ENCODE measurements at places on chromosomes 5 and 9.

DNA sequence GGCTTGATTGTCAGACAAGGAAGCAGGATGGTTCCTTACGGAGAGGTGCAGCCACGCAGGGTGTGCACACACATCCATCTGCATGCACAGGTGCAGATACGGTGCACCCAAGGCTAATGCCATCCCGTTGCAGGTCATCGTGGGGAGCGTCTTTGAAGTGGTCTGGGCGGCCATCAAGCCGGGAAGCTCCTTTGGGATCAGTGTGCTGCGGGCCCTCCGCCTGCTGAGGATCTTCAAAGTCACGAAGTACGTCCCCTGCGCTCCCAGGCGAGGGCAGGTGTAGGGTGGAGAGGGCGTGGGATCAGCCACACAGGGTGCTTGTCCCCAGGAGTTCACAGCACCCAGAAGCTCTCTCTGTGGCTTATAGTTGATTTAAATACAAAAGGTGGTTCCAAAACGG lies 106.4 kb downstream of the CACNA1B start:
- no peak for DNase-seq

- no peak for DNase-seq
These were observed 348.7 kb upstream of the SEMA6A start for GRCh38 chr5:116923344-116923743.

- DNase-seq, result no peak
These were observed 91.3 kb upstream of the NFIB start for GRCh38 chr9:14405176-14405706.

GRCh38 chr5:73280821-73281746 lies 108.1 kb downstream of the TMEM174 start:
- peak; percentile 77 for DNase-seq

- DNase-seq, result no peak
These were observed 498.9 kb upstream of the WWC1 start for GRCh38 chr5:167792514-167792913.

DNA sequence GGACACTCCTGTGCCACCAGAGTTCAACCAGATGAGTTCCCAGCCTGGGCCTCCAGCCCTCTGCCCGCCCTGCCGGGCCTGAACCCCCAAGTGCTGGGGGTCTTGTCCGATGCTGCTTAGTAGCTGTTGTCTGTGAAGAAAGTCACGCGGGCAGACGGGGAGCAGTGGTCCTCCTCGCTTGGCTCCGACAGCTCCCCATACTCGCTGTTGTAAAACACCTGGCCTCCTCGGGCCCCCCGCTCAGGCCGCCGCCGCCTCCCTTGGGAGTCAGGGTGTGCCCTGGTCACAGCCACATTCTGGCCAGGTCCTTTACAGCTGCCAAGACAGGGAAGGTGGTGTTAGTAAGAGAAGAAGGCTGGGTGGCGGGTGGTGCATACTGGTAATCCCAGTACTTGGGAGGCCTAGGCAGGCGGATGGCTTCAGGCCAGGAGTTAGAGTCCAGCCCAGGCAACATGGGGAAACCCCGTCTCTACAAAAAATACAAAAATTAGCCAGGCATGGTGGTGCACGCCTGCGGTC lies 11.8 kb upstream of the SCGB3A1 start:
- DNase-seq, result no peak

DNA sequence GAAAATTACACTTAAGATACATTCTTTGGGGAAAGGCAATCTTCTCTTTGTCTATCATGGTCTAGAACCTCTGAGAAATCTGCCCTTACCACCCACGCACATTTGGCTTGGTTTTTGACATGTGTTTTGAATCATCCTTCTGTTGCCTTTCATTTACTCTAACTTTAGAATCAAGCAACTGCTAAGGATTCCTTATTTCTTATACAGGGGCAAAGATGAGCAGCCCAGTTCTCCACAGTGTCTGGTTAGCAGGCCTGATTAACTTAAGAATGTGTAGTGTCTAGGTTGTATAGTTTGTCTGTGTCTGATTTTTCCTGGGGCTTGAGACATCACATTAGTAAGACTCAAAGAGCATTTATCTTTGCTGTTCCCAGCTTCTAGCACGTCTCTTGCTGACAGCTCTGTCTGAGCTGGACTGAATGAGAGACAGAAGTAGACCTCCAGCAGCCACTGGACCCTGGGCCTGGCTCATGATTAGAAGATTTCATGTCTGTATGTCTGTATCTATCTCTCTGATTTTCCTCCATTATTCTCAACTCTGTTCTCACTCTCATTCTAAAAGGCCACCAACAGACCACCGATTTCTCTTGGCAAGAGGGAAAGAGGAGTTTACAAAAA lies 31.8 kb upstream of the PCA3 start:
- DNase-seq, result no peak

DNA sequence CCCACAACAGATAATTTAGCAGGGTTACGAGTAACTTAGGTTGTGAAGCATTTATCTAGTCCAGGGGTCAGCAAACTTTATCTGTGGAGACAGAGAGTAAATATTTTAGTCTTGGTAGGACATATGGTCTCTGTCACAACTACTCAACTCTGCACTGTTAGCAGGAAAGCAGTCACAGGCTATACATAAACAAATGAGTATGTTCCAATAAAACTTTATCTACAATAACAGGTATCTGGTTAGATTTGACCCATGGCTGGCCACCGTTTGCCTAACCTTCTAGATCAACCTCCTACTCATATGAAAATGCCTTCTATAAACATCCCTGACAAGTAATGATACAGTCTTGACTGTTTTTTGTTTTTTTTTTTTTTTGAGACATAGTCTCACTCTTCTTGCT lies 13.0 kb upstream of the HK3 start:
- DNase-seq, result no peak

GRCh38 chr5:143134900-143135299 lies 268.6 kb downstream of the NR3C1 start:
- DNase-seq, result no peak

DNA sequence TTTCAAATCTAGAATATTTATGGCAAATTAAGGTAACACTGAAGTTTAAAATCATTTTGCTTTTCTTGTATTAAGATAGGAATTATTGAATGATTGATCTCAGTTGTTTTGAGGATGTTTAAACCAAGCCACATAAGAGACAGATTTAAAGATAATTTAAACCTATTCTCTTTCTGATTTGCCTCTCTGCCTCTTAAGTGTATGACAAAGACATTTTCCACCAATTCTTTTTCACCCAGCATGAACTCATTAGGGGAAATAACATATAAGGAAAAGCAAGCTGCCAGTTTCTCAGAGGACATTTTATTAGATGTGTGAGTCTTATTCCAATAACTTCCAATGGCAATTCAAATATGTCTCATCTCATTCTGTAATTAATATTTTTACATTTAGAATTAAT lies 568.3 kb upstream of the MEF2C start:
- DNase-seq, result no peak

DNA sequence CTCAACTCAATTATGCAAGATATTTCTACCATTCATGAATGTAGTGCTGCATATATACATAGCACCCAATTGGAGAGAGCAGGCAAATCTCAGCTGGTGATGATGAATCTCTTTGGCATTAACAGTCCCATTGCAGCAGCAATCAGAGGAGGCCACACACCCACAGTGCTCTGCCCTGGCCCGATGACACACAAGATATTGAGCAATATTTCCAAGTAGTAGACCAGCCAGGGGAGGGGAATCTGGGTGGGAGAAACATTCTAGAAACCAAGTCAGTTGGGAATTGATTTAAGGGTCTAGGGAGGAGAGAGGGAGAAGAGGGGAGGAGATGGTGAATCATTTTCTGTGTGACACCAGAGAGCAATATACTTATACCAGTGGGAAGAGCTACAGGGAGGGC lies 14.9 kb upstream of the C5orf63 start:
- DNase-seq, result no peak

GRCh38 chr5:60458666-60459065 lies 241.3 kb downstream of the DEPDC1B start:
- no peak for DNase-seq

- no peak for DNase-seq
These were observed 8.2 kb upstream of the ACO1 start for GRCh38 chr9:32376285-32376684.

DNA sequence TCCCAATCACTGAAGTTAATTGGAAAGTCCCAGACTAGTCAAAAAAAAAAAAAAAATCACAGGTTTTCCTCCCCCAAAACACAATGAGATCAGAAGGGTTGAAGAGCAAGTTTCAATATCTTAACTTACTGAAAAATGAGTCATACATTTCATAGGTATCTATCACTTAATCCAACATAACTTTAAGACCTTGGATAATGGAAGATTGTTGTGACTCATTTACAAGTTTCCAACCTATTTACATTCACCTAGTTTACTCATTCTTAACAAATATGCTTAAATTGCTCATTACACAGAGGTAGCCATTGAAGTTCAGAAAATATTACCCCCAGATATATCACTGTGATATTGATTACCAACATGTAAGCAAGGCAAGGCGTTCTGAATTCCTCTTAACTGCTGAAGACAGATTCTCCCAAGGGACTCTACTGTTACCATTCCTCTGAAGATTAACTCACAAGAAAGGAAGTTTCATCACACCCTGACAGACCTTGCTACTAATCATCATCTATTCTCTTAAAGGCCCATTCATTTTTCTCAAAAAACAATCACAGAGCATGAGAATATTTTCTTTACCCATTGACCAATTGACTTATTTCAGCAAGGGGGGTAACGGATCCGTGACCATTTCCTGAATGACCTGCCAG lies 563.8 kb downstream of the TLE1 start:
- no peak for DNase-seq

- DNase-seq, result no peak
These were observed 924.3 kb upstream of the CDH10 start for GRCh38 chr5:25568989-25569625.

DNA sequence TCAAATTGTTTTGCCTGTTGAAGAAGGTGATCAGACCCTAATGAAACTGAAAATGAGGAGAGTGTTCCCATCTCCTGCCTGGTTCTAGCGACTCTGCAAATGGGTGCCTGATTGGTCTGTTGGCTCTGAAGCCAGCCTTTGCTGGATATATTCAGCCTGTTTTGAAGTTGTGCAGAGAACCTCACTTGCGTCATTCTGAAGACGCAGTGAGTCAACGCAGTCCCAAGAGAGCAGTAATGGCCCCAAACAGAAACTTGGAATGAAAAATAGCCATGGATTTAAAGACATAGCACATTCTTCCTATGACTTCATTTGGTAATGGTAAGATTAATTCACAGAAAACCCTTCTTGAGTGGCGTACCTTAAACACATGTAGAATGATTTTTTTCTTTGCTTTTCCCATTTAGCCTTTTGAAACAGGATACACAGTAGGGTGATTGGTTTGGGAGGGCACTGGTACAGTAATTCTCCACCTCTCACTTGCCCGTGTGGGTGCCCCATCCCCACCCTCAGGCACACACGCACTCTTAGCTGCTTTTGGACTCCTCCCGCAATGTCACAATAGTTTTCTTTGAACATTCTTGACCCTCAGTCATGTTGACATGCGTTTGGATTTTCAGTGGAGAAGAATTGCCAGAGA lies 54.1 kb upstream of the ABL1 start:
- peak; percentile 88 for DNase-seq

DNA sequence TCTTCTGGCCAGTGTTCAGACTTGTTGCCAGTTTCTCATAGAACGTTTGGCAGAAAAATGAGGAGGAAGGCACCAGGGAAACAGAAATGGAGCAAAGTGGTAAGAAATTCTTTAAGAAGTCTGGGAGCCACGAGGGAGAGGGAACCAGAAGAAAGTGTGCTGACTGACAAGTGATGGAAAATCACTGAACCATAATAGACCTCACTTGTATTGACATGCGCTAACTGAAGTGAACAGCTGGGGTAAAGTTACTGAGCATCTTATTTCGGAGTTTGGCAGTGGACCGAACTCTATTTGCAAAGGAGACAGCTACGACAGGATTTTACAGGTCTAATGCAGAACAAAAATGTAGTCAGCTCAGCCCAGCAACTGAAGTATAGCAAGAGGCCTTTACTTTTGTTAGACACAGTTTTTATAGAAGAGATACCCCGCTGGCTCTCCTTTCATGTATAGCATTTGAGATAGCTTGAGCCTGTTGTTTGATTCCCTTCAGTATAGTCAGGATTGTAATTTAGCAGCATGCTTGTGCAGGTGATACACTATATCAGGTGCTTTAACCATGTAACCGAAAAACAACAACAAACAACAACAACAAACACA lies 53.6 kb downstream of the HMHB1 start:
- no peak for DNase-seq

DNA sequence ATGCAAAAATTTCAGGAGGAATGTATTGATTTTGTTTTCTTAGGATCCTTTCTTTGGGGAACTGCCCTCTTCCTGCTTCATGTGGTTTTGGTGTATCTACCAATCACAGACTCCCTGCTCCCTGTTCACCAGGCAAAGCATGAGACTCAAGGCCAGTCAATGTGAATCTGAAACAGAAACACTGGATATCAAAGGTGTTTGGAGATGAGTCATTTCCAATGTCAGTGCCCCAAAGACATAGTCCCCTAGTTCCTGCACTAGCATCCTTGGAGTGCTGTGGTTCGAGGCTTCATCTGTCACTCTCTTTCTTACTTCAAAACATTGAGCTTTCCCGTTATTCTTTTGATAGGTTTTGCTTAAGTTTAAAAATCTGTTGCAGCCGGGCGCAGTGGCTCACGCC lies 8.1 kb downstream of the PPP3R2 start:
- no peak for DNase-seq

GRCh38 chr9:80878556-80878955 lies 810.8 kb downstream of the TLE1 start:
- DNase-seq, result no peak
